NCI-H1092 (cell line): ENCODE measurements at places on chromosomes 3 and 15.
A peak's percentile ranks its signal among the peaks of the same experiment; 100 is the strongest.

DNA sequence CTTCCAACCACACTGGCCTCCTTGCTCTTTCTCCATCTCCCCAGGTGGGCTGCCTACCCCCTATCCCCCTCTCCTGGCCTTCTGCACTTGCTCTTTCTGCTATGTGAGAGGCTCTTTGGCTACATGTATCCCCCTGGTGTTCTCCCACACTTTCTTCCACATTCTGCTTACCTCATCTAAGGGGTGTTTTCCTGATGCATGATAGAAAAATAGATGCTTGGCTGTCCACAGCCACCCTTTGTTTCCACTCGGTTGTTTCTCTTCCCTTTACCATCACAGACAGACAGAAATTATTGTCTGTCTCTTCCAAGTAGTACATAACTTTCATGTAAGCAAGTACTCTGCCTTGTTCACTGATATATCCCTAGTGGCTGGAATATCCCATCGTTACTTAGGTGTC lies 39.2 kb downstream of the MCTP2 start:
- no peak for DNase-seq

DNA sequence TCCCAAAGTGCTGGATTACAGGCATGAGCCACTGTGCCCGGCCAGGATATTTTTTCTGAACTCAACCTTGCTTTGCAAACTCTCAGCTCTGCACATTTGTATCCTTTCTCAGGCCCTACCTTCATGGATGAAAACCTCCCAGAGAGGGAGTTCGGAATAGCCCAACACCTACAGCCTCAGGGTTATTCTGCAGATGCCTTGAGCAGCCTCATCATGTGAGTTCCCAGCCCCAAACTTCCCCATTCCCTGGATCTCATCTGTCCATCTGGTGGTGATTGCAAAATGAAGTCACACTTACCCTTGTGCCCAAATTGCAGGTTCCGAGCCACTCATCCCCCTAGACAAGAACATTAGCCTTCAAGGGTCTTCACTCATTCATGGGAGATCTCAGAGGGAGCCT lies 39.9 kb upstream of the KLHL25 start:
- no peak for DNase-seq

DNA sequence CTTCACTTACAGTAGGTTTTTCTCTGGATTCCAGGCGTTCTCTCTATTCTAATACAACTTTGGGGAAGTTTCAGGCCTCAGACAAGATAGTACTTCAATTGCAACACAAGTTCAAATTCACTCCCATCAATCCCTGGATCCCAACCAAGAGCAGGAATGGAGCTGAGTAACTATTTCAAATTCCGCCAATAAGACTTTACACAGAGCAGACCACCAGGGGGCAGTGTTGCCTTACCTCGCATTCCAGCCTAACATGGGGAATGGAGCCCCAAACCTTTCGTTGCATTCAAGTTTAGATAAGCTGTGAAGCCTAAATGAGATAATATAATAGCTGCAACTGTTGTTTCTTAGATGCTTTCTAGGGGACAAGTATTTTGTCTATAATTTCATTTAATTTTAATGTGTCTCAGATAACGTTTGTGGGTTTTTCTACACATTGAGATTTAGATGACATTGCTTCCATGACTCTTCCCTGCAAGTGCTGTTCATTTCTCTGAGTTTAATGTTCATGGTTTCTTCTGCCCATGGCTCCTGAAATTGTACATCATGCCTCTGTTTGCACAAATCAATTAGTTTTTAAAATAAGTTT lies 186.7 kb downstream of the NSUN3 start:
- peak; percentile 34 for DNase-seq

DNA sequence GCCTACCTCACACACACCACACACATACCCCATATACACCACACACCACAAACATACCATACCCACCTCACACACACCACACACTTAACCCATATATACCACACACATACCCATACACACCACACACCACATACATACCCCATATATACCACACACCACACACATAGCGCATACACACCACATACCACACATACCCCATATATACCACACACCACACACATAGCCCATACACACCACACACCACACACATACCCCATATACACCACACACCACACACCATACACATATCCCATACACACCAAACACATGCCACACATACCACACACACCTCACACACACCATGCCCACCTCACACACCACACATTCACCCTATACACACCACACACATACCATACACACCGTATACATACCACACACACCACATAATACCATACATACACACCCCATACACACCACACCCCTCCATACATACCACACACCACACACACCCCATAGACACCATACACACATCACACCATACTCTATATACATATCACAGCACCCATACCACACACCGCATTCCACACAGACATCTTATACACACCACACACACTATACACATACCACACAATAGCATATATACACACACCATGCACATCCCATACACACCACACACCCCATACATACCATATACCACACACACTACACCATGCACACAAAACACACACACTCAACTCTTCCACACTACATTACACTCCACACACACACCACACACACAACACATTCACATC lies 29.5 kb downstream of the APBA2 start:
- no peak for DNase-seq

- DNase-seq: no peak
Measured at GRCh38 chr3:17775073-17775472, 32.6 kb upstream of the TBC1D5 start.

- no peak for DNase-seq
Measured at GRCh38 chr3:41808618-41809017, 153.3 kb downstream of the ULK4 start.

GRCh38 chr3:56347219-56347871 lies 120.9 kb downstream of the ERC2 start:
- DNase-seq: peak; percentile 14

DNA sequence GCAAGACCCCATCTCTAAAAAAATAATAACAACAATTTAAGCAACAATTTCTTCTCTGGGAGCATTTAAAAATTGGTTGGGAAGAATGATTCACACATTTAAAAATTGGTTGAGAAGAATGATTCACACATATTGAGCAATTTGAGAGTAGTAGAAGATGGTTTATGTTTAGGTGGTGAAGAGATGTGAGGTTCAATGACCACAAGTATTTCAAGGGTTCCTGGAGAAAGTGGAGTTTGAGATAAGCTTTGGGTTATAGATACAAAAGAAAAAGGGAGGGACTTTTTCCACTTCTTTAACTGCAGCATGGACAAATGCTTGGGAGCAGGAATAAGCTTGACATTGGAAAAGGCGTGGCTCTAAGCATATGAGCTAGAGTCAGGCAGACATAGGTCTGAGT lies 145.7 kb upstream of the NPHP3 start:
- DNase-seq: no peak

DNA sequence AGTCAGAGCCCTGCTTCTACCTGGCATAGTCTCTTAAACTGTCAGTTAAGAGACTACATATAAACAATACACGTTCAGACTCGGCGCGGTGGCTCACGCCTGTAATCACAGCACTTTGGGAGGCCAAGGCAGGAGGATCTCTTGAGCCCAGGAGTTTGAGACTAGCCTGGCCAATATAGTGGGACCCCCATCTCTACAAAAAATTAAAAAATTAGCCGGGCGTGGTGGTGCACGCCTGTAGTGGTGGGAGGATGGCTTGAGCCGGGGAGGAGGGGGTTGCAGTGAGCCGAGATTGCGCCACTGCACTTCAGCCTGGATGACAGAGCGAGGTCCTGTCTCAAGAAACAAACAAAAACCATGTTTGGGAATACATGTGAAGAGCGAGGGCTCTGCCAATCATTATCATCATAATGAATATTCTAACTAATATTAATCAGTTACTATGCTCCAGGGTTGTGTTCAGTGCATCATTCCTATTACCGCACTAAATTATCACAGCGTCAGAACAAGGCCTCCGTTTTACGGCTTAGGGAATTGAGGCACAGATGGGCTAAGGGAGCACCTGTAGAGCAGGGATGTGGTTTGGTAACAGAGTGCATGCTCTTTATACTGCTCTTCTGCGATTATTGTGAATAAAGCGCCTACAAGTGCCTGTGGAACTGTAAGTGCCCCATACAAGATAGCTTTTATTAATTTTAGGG lies 844 bp upstream of the UQCC5 start:
- no peak for DNase-seq

GRCh38 chr15:40407330-40407990 lies 1.9 kb downstream of the IVD start:
- DNase-seq: no peak

DNA sequence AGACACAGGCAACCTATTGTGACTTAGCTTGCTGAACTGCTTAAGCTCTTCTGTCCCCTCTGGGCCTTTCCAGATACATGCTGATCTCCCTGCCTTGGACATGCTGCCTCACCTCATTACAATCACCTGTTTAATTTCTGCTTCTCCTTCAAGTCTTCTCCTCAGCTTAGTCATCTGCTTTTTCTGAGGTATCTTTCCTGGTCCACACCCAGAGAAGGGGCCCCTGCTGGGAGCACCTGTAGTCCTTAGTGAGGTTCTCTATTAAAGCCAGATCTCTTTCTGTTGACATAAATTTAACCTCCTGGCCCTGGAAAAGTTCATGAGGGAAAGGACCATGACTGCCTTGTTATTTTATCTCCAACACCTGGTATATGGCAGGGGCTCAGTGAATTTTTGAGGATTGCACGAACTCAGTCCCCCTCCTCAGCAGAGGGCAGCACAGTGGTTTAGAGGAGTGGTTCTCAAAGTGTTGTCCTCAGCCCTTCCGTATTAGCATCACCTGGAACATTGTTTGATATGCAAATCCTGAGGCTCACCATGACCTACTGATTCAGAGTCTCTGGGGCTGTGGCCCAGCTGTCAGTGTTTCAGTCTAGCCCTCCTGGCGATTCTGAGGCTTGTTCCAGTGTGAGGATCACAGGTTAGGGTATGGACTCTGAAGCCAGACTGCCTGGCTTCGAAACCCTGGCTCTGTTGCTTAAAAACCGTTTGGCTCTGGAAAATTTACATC lies 12.7 kb downstream of the COL6A6 start:
- no peak for DNase-seq

DNA sequence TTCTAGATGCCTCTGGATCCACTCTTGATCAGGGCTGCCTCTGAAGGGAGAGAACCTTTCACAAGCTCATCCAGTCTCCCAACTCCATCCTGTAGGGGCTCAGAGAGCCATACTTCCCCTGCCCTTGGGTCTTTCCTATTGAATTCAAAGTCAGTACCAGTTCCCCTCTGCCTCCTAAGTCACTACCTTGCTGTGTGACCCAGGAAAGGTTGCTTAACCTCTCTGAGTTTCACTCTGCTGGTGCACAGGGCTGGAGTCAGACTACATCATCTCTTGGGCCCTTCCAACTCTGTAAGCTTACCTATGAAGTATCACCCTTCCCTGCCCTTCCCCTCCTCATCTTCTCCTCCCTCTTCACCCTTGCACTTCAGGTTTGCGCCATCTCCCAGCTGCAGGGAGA lies 117.9 kb downstream of the MEGF11 start:
- no peak for DNase-seq

GRCh38 chr15:91065505-91065904 lies 34.6 kb upstream of the SV2B start:
- DNase-seq: no peak

GRCh38 chr3:176526942-176527341 lies 670.3 kb downstream of the TBL1XR1 start:
- no peak for DNase-seq

DNA sequence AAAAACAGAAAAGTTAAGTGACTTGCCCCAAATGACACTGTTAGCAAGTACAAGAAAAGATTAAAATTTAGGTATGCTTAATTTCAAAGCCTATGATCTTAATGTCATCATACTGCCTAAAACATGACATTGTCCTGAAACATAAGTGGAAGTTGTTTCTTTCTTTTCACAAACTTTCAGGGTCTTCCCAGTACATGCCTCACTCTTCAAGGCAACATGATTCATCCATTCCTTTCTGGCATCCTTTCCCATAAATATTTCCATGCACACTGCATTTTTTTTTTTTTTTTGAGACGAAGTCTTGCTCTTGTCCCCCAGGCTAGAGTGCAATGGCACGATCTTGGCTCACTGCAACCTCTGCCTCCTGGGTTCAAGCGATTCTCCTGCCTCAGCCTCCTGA lies 42.5 kb upstream of the KPNA4 start:
- DNase-seq: no peak

- no peak for DNase-seq
Measured at GRCh38 chr3:29700256-29700655, 419.4 kb downstream of the RBMS3 start.

DNA sequence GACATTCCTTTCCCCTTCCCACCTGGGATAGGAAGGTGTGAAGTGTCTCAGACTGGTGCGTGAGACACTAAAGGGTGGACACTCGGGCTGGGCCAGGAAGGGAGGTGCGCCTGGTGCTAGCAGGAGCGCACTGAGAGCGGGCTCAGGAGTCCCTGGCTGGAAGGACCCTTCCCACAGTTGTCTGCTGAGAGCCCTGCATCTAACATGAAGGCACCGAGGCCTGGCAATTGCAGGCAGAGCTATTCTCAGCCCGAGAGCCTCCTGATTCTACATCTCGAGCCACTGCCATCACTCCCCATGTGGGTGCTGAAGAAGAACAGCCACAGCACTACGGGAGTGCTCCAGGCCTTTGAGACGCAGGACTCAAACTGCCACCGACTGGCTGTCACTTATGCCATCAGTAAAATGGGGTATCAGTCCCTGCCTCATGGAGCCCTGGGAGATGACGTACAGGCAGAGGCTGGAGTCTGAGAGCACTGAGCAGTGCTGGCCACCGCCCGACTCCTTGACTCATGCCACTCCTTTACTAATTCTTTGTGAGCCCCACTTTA lies 159.4 kb downstream of the KLF13 start:
- no peak for DNase-seq

GRCh38 chr3:128372707-128373533 lies 93.8 kb downstream of the DNAJB8 start:
- DNase-seq: no peak

- DNase-seq: no peak
Measured at GRCh38 chr3:171268677-171269076, 191.5 kb downstream of the TNIK start.

- no peak for DNase-seq
Measured at GRCh38 chr3:128504533-128504915, 11.5 kb upstream of the GATA2 start.

DNA sequence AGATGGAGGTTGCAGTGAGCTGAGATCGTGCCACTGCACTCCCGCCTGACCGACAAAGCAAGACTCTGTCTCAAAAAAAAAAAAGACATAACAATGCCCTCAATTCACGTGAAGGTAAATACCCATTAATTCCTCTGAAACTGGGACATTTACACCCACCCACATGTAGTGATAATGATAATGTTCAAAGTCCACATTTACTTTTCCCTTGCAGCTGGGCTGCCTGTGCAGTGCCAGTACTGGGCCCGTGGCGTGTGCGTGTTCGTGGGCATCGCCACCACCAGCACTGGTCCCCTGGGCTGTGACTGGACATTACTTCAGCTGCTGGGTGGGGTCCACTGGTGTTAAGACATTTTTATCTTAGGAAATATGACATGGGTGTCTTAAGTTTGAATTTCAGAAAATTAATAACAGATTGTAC lies 123.6 kb downstream of the SLC25A26 start:
- no peak for DNase-seq
